NCI-H510A treated with DMSO at 0.1 percent for 48 hours (cell line): ENCODE measurements at places on chromosomes 6 and 20.

- DNase-seq, result no peak
Measured at GRCh38 chr6:27669295-27669623, 196.4 kb upstream of the ZNF184 start.

- DNase-seq, result peak; percentile 29
Measured at GRCh38 chr6:17865243-17865642, 122.2 kb downstream of the KIF13A start.

DNA sequence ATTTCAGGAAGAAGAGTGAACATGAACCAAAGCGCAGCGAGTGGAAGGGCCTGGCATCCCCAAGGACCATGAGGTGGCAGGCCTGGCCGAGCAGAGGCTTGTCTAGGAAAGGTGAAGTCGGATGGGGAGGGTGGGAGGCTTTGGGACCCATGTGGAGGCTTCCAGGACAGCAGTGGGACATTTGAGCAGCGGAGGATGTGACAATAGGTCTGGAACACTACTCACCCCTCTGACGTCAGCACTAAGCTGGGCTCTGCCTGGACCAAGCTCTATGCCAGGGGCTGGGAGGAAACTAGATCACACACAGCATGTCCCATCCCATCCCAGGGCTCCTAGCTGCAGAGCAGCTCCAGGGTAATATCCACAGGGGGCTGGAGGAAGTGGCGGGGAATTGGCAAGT is 175.3 kb upstream of the RIN2 start:
- no peak for DNase-seq

GRCh38 chr6:65633501-65633900 is 73.5 kb downstream of the EYS start:
- DNase-seq, result no peak

DNA sequence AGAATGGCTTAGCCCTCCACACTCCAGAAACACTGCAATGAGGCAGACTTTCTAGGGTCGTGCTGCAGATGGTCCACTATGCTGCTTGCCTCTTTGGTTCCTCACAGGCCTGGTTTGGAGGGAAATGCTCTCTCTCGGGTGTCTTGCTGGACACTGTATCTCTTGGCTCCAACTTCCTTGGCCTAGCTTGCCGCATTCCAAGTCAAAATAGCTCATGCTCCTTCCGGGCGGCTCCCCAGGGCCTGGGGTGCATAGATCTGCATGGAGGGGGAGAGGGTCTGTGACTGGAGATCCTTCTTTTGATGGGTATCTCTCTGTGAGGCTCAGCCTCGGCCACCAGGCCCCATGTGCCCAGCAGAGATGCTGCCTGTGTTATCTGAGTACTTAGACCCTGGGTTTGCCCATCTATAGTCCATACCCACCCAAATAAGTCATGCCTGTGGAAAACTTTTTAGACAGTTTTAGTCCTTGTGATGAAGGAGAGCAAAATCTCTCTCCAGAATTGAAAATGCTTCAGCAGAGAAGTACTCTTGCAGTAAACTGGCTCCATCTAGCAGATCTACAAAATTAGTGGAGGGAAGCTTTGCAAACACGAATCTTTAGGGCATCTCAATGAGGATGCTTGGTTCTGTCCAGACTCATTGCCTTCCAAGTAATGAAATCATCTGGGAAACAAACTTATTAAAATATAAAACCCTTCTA is 264.1 kb upstream of the RIN2 start:
- DNase-seq, result no peak

DNA sequence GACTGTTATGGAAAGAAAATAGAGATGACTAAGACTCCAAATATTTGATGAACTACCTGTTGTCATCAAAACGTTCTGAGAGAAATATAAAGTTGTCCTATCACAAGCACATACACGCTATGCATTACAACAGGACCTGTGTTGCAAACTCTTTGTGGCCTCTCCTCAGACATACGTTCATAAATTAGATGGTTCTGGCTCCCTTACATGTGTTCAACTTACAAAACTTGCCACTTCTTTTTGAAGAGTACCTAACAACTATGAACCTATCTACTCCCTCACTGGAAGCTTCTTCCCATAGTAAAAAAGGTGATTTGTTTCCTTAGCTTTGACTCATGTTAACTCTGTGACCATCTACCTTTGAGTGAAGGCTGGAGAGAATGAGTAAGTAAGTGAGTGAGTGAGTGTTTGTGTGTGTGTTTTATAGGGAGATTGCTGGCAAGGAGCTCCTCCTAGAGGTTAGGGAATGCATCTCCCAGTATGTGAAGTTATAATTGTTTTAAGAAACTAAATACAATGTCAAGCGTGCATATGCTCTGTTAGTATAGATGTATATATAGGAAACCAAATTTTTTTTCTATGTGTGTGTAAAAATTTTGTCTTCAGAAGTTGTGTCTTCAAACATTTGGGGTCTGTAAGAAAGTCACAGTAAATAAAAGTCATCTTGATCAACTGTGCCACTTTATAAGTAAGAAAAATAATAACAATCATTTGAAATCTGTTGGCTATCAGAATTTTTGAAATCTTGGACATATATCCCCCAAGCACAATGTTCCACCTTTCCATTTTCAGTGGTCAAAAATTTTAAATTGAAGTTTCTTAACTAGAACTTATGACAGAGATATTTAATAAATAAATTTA is 1211.1 kb upstream of the GJE1 start:
- peak; percentile 64 for DNase-seq

DNA sequence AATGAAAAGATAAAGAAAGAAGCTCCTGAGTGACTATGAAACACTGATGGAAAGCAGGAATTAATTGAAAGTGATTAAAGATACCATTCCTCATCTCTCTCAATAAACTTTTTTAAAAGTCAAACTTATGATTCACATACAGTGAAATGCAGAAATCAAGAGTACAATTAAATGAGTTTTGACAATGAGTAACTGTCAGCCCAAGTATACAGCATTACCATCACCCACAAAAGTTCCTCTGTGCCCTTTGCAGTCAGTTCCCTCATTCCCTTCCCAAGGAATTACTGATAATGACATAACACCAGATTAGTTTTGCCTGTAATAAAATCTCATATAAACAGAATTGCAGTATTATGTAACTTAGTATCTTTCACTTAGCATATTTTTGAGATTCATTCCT is 44.5 kb downstream of the ATG5 start:
- no peak for DNase-seq

DNA sequence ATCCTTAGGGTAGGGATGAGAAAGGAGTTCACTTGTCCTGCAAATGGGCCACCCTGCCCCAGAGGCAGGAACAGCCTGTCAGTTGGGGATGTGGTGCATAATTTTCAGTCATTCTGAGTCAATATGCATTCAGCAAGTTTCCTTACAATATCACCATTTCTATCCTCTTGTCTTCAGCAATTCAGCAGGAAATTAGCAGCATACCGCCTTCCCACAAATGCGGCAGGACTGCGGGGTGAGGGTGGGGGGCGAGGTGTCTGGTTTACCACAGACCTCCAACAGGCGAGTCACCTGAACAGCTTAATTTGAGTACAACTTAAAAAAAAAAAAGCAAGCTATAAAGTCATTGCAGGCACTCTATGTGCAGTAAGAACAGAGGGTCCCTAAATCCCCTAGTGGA is 126.8 kb downstream of the MAP3K7 start:
- DNase-seq, result no peak

GRCh38 chr6:131281471-131282270 is 146.4 kb downstream of the AKAP7 start:
- DNase-seq, result no peak
